Left lung (tissue), 14 donors: ENCODE measurements at places on chromosomes 13 and 19. TPM values are rescaled to one million over a fixed set of nuclear protein-coding genes. Genes with fewer than 3 reads are reported as not detected.

DNA sequence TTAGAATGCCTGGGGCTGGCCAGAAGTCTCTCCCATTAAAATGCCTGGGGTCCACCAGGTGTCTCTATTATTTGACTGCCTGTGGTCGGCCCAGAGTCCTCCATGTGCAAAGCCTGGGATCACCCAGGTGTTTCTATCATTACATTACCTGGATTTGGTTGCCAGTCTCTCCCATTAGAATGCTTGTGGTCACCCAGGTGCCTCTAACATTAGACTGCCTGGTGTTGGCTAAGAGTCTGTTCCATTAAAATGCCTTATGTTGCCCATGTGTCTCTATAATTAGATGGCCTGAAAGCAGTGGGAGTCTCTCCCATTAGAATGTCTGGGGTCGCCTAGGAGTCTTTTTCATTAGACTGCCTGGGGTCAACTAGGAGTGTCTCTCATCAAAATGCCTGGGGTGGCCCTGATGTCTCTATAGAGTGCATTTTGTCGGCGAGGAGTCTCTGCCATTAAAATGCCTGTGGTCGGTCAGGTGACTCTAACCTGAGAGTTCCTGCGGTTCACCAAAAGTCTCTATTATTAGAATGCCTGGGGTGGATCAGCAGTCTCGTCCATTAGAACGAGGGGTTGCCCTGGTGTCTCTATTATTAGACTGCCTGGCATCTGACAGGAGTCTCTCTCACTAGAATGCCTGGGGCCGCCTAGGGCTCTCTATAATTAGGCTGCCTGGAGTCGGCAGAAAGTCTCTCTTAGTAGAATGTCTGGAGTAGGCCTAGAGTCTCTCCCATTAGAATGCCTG, 1540.5 kb downstream of the UQCRFS1 start:
- H3K4me3 ChIP-seq = no peak overlapping the region
- H3K36me3 ChIP-seq = no peaks in the 10 kb centered on the region
- H3K27me3 ChIP-seq = no peaks in the 10 kb centered on the region
- no peak for DNase-seq
- no peaks in the 10 kb centered on the region for H3K4me1 ChIP-seq

The NFIX gene
- 237 TPM for total RNA-seq

DNA sequence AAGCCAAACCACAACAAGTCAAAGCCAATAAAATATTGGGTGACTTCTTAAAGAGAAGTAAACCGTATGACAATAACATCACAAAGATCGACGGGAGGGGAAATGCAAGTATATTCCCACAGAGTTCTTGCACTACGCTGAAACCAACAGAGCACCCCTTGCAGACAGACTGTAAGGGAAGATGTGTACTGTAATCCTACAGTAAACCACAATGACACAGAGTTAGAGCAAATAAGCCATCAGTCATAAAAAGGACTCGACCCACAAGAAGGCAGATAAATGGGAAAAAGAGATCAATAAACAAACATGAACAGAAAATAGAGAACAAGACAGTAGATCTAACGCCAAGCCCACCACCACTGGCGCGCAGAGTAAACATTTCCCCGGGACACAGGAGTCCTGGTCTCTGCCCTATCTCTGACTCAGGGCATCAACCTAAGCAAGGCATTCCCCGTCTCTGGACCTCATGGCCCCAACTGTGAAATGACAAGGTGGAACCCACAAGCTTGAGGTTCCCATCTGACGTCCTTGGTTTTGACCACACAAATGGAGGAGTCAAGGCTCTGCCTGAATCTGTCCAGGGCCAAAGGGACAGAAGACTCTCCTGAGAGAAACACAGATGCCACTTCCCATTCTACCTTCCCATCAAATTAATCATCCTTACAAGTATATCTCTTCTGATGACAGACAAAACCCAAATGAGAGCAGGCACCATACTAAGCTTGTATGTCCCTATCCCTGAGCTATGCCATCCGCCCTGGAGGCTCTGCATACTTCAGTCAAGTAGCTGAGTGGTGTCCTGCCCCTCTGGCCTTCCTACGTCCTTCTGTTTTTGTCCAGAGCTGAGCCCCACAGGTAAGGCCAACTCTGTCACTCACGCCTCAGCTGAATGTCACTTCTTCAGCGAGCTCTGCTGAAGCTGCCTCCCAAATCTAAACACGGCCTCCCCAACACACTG, 15.0 kb downstream of the SAFB2 start:
- H3K27me3 ChIP-seq = no peaks in the 10 kb centered on the region
- H3K4me3 ChIP-seq = no peak overlapping the region
- no peak overlapping the region for H3K27ac ChIP-seq
- peaks cover 93% of the 10 kb centered on the region for H3K36me3 ChIP-seq

GRCh38 chr13:96851856-96852445, 142.3 kb downstream of the OXGR1 start:
- no peaks in the 10 kb centered on the region for H3K4me1 ChIP-seq
- H3K27me3 ChIP-seq = no peaks in the 10 kb centered on the region
- H3K4me3 ChIP-seq = no peak overlapping the region
- H3K36me3 ChIP-seq = no peaks in the 10 kb centered on the region
- DNase-seq = no peak

The CA11 gene
- total RNA-seq = 3.9 TPM

- H3K4me3 ChIP-seq = no peak overlapping the region
- DNase-seq = no peak
- H3K36me3 ChIP-seq = no peaks in the 10 kb centered on the region
- peaks cover 100% of the 10 kb centered on the region for H3K27me3 ChIP-seq
Measured at GRCh38 chr19:1761528-1762242, 8.4 kb downstream of the ONECUT3 start.

GRCh38 chr13:35961461-35962220, 169.5 kb downstream of the DCLK1 start:
- no peak overlapping the region for H3K4me3 ChIP-seq
- no peaks in the 10 kb centered on the region for H3K27me3 ChIP-seq
- no peaks in the 10 kb centered on the region for H3K36me3 ChIP-seq

DNA sequence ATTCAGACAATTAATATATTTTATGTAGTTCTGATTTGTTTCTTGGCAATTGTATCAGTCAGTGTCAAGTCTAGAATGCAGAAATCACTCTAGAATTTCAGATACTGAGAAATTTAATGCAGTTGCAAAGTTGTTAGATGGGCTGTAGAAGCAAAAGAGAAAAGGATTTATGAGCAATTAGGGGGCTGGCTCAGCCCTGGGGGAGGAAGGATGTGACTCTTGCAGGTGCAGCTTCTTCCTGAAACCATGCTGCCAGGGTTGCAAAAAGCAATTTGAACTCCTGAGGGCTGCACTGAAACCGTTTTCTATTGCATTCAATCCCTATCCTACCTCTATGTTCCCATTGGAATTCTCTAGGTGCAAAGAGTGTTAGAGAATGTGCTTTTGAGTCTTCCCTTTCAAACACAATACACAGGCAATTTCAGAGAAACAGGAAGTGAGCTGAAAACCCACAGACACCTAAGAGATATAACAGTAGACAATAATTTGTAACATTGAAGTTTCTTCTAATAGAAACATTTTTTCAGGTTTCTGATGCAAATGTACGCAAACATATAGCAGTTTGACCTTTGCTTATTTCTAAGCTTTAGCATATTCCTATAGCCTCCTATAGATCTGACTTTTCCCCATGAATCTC, 814.7 kb upstream of the ATXN8OS start:
- no peak overlapping the region for H3K4me3 ChIP-seq
- no peak for DNase-seq
- H3K36me3 ChIP-seq = no peaks in the 10 kb centered on the region
- no peaks in the 10 kb centered on the region for H3K4me1 ChIP-seq

The RNF225 gene
- 1.9 TPM for total RNA-seq
